ENCODE measurements at places on chromosomes 3 and 15.
A peak's percentile ranks its signal among the peaks of the same experiment; 100 is the strongest.

DNA sequence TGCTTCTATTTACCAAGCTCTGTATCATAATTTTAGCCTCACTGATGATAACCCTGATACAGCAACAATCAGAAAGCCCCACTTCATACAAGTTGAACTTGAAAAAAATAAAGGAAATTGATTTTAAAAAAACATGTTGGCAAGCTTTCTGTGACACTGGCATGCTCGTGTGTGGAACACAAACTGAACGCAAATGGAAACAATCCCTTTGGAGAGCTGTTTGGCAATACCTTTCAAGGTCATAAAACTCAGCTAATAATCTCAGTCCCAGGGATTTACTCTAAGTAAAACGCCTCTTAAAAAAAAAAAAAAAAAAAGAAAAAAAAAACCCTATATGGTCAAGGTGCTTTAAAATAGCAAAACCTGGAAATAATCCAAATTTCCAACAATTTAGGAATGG lies 166.7 kb upstream of the BCL6 start:
- DNase-seq = no peak

DNA sequence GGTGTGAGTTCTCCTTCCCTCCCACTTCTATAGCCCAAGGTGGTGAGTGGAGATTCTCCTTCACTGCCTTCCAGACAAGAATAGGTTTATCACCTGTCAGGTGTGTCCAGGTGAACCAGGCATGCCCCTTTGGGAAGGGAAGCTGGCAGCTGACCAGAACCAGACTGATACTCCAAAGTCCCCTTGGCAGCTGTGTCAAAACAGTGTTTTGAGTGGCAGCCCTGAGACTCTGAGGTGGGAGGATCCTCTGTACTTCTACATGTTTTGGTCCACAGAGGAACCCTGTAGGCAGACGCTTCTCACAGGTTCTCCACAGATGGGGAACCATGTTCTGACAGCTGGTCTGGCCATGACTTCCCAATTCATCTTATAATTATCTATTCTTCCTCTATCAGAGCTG lies 30.1 kb downstream of the ISL2 start:
- DNase-seq = no peak

DNA sequence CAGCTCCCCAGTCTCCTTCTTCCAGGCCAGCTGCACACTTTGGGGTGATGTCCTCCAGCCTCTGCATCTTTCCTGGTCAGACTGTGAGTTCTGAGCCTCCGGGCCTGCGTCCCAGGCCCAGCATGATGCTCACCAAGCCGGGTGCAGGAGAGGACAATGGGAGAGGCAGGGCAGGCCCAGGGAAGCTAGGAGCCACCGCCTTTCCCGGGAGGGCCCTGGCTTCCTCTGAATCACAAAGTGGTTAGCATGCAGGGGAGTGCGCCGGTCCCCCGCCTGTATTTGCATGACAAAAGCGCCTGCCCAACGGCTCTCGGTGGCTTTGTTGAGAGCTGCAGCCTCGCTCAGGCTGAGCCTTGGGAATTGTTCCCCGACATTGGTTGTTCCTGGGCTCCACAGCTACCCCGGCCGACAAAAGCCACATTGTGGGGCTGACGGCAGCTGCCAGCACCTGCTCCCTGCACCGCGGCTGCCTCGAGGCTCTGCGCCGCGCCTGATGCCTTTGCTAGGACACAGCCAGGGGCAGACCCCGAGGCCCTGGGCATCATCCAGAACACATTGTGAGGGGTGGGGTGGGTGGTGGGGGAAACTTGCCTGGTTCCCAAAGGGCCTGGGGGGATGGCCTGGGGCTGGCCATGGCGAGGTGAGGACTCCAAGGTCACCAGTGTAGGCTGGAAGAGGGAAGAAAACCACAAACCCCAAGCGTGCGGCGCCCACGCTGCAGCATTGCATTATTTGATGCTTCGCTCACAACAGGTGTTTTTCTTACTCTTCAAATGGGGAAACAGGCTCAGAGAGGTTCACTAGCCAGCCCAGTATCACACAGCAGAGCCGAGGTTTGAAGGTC lies 20.0 kb upstream of the KLF13 start:
- DNase-seq = no peak

DNA sequence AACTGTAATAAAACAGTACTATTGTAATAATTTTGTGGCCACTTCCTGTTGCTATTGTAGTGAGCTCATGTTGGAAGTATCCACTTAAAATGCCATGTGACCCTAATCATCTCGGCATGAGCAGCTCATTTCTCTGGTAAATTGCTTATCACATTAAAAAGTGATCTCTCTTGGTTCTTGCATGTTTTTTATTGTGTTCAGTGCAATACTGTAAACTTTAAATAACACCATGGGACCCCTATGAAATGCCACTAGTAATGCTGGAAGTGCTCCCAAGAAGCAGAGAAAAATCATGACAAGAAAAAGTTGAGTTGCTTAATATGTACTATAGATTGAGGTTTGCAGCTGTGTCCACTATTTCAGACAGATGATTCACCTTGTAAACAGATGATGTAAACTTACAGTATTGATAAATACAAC lies 45.6 kb downstream of the NMD3 start:
- DNase-seq = no peak

DNA sequence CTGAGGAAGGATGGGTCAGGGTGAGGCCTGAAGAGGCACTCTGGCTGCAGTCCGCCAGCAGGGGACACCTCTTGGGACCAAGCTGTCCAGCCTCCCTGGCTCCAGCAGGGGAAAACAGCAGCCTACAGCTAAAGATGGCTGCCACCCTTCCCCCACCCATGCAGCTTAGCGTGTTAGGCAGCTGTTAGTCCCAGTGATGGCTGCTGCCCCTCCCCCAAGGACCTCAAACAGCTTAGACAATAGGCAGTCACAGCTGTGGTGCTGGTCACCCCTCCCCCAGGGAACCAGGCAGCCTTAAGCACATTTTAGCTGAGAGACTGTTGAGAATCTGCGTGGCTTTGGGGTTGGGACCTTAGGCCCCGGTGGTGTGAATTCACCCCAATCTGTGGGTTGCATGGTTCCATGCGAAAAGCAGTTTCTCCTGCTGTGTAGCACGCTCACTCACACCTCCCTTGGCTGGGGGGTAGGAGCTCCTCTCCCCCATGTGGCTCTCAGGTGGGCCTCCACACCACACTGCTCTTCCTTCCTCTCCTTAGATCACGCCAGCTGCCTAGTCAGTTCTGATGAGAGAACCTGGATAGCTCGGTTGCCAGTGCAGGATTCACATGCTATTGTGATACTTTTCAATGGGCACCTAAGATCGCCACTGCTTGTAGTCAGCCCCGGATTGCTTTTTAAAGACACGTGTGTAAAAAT lies 140.5 kb upstream of the CADPS start:
- DNase-seq = no peak

DNA sequence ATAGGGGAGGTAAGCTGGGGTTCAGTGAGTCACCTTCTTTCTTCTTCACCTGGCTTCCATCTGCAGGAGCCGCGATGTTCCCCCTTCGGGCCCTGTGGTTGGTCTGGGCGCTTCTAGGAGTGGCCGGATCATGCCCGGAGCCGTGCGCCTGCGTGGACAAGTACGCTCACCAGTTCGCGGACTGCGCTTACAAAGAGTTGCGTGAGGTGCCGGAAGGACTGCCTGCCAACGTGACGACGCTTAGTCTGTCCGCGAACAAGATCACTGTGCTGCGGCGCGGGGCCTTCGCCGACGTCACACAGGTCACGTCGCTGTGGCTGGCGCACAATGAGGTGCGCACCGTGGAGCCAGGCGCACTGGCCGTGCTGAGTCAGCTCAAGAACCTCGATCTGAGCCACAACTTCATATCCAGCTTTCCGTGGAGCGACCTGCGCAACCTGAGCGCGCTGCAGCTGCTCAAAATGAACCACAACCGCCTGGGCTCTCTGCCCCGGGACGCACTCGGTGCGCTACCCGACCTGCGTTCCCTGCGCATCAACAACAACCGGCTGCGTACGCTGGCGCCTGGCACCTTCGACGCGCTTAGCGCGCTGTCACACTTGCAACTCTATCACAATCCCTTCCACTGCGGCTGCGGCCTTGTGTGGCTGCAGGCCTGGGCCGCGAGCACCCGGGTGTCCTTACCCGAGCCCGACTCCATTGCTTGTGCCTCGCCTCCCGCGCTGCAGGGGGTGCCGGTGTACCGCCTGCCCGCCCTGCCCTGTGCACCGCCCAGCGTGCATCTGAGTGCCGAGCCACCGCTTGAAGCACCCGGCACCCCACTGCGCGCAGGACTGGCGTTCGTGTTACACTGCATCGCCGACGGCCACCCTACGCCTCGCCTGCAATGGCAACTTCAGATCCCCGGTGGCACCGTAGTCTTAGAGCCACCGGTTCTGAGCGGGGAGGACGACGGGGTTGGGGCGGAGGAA lies 2.6 kb downstream of the ISLR2 start:
- DNase-seq = no peak

- DNase-seq = no peak
Measured at GRCh38 chr3:3086239-3086638, 23.9 kb downstream of the IL5RA start.

DNA sequence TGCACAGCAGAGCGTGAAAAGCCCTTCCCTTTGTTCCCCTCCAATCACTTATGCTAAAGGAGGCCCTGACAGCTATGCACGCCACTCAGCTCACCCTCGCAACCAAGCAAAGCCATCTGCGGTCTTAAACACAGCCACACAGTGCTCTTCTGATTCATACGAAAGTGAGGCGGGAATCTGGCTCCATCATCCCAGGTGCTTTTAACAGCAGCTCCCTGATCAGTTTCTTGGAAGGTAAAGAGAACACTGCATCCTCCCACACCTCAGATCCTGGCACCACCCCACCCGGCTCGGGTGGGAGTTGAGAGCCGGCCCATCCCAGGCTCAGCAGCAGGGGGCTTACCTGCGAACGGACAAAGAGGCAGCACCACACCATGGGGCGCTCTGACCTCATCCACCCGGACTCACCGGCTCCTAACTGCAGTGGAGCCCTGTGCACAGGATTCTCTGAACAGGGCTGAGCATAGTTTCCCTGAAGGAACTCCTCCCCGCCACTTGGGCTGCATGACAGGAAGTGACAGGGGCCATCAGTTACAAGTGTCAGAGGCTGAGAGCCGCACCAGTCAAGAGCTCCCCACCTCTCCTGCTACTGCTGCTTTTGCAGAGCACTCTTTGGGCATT lies 114.3 kb upstream of the ARHGEF3 start:
- peak; percentile 29 for DNase-seq

- DNase-seq = no peak
Measured at GRCh38 chr15:70358011-70358819, 260.5 kb upstream of the TLE3 start.

DNA sequence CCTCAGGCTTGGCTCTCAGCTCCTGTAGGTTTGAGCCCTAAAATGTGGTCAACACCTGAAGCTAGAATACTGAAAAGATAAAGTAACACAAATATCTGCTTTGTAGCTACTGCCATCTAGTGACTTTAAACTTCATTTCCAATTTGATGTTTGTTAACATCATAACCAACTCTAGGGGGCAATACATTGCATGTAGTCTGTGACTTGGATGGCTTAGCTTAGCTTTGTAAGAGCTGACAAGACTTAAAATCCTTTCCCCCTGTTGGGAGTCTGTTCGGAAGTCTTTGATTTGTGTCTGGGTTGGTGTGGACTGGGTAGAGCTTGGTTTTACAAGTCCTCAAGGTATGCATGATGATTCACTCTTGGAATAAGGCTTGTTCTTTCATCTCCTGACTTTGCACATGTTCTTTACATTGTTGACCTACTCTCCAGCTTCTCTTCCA lies 51.7 kb downstream of the SCN11A start:
- DNase-seq = peak; percentile 27

DNA sequence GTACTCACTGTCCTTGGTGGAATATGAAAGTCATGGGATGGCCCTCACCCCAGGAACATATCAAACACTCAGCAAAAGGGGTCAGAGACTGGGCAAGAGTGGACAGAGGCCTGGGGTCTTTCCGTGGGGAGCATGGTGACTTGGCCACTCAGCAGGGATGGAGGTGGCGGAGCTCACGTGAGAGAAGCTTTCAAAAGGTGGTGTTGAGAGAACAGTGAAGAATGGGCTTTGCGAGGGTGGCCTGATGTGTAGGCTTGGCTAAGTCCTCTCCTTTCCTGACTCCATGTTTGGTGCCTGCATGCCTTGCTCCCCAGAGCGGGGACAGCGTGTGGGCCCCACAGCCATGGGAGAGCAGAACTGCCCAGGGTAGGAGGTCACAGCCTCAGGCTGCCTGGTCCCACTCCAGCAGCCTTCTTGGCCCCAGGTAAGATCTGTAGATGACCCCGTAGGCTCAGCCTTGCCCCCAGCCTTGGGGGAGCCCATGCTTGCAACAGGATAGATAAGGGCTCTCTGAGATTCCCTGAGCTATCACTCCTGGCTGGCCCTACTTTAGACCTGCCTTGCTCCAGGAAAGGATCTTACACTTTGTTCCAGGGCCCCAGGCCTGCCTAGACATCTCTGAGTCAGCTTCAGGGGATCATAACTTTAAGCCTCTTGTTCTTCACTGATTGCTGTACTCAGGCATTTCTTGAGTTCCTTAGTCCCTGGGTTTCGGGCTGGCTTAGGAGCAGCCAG lies 17.0 kb downstream of the RPLP1 start:
- no peak for DNase-seq

GRCh38 chr3:142213298-142213697 lies 12.1 kb downstream of the GK5 start:
- no peak for DNase-seq

DNA sequence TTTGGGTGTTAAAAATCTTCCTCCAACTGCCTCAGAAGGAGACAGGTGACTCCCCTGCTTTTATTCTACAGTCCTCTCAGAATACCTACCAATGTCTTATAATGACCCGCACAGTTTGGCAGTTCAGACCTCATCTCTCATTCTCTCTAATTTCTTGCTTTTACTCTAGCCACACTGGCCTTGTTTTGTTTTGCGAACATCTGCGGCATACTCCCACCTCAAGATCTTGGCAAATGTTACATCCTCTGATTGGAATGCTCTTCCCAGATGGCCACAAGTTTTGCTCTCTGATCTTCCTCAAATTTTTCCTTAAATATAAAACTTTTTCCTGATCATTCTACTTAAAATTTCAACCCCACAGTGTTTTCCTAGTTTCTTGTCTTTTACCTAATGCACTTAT lies 94.1 kb downstream of the PLSCR2 start:
- no peak for DNase-seq

DNA sequence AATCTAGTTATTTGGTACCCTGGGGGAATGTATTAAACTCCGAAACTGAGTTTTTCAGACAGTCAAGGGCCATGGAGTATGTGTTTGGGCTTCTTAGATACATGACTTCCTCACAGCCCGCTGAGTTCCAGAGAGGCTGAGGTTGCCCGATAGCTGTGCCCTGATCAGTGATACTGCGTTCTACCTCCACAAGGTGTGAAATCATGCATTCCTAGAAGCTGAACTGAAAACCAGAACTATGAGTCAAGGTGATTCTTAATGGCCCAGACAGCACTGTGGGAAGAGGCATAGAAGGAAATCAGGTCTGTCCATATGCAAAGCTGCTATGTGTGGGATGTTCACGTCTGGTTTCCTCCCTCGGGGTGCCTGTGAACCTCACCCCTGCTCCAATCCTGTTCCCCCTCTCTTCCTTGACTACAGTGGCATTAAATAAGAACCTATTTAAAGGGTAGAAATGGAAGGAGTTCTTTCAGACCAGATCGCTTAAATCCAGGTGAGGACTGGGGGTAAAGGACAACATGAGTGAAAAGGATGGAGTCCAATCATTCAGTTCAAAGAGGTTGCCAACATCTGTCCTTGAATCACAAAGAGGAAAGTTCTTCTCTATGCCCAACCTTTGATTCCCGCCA lies 74.3 kb downstream of the MYO1E start:
- peak; percentile 28 for DNase-seq
